Heart right ventricle (tissue), 16 donors: ENCODE measurements at places on chromosomes 5 and 9. TPM values are rescaled to one million over a fixed set of nuclear protein-coding genes. Genes with fewer than 3 reads are reported as not detected.
A peak's percentile ranks its signal among the peaks of the same experiment; 100 is the strongest.

GRCh38 chr9:119026120-119026519 lies 343.1 kb downstream of the BRINP1 start:
- no peaks in the 10 kb centered on the region for H3K36me3 ChIP-seq
- H3K4me3 ChIP-seq: no peak overlapping the region
- peak overlapping the region; percentile 88 for H3K27ac ChIP-seq
- DNase-seq: peak; percentile 32
- H3K4me1 ChIP-seq: peaks cover 24% of the 10 kb centered on the region
- no peaks in the 10 kb centered on the region for H3K27me3 ChIP-seq

DNA sequence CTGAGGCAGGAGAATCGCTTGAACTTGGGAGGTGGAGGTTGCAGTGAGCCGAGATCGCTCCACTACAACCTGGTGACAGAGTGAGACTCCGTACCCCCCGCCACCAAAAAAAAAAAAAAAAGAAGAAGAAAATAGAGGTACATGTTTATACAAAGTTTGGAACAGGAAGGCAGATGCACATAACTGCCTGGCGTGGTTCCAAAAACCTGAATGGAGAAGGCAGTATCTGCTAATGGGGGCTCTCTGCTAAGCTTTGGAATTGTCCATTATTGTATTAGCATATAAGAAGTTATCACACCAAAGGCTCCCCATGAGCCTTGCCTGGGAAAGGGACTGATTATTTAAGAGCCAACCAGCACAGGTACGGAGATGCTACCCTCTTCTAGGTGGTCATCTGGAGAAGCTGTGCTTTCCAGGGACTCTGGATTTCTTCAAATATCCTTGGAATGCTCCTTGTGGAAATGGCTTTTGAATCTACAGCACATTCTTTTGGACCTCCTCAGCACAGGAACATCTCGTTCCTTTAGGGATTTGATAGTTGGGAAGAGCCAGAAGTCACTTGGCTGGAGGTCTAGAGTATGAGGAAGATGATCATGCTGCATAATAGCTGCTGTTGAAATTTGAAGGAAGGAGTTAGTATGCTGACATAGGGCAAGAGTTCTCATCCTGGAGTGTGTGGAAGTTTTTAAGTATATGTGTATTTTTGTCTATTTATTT lies 42.5 kb upstream of the ABCA1 start:
- H3K27me3 ChIP-seq: no peaks in the 10 kb centered on the region
- no peaks in the 10 kb centered on the region for H3K36me3 ChIP-seq
- peaks cover 14% of the 10 kb centered on the region for H3K4me1 ChIP-seq
- no peak for DNase-seq

- peaks cover 4% of the 10 kb centered on the region for H3K36me3 ChIP-seq
- DNase-seq: no peak
- H3K27me3 ChIP-seq: no peaks in the 10 kb centered on the region
- H3K4me1 ChIP-seq: peaks cover 69% of the 10 kb centered on the region
Observed at GRCh38 chr9:121371495-121372061, 1.5 kb upstream of the STOM start.

- no peaks in the 10 kb centered on the region for H3K4me1 ChIP-seq
- no peak overlapping the region for H3K27ac ChIP-seq
- H3K27me3 ChIP-seq: no peaks in the 10 kb centered on the region
- no peaks in the 10 kb centered on the region for H3K36me3 ChIP-seq
- no peak overlapping the region for H3K4me3 ChIP-seq
Observed at GRCh38 chr9:126304207-126304970, 22.2 kb upstream of the MVB12B start.

GRCh38 chr9:27563738-27564430 lies 9.4 kb downstream of the C9orf72 start:
- H3K4me3 ChIP-seq: no peak overlapping the region
- H3K36me3 ChIP-seq: no peaks in the 10 kb centered on the region
- no peak for DNase-seq
- no peaks in the 10 kb centered on the region for H3K4me1 ChIP-seq

- no peak overlapping the region for H3K4me3 ChIP-seq
- no peaks in the 10 kb centered on the region for H3K27me3 ChIP-seq
- H3K27ac ChIP-seq: no peak overlapping the region
- no peaks in the 10 kb centered on the region for H3K4me1 ChIP-seq
- no peaks in the 10 kb centered on the region for H3K36me3 ChIP-seq
- no peak for DNase-seq
Observed at GRCh38 chr5:17431272-17432050, 66.6 kb upstream of the TAF11L2 start.

DNA sequence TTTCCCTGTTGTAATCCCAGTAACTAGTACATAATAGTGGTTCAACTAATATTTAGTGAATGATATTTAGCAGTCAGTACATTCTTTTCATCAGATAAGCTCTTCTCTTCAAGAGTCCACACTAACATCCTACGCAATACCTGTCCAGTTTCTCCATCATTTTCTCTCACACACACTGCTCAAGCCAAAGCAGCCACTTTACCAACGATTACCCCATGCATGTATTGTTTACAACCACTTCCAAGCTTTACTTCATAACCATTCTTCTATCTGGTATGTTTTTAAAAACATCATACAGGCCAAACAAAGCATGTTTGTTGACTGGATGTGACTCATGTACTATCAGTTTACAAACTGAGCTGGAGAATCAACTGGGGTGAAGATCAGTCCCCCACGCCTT lies 7.3 kb downstream of the UBTD2 start:
- no peak for DNase-seq
- no peaks in the 10 kb centered on the region for H3K36me3 ChIP-seq
- no peaks in the 10 kb centered on the region for H3K27me3 ChIP-seq
- no peak overlapping the region for H3K4me3 ChIP-seq
- H3K4me1 ChIP-seq: peaks cover 8% of the 10 kb centered on the region

- H3K4me3 ChIP-seq: no peak overlapping the region
- H3K27me3 ChIP-seq: no peaks in the 10 kb centered on the region
- H3K4me1 ChIP-seq: no peaks in the 10 kb centered on the region
- no peak for DNase-seq
Observed at GRCh38 chr9:126236273-126236672, 90.4 kb upstream of the MVB12B start.

GRCh38 chr9:12847561-12847960 lies 72.7 kb downstream of the LURAP1L start:
- no peak overlapping the region for H3K27ac ChIP-seq
- H3K36me3 ChIP-seq: no peaks in the 10 kb centered on the region
- H3K4me1 ChIP-seq: no peaks in the 10 kb centered on the region
- DNase-seq: no peak
- H3K27me3 ChIP-seq: no peaks in the 10 kb centered on the region

- no peak overlapping the region for H3K27ac ChIP-seq
- H3K27me3 ChIP-seq: peaks cover 100% of the 10 kb centered on the region
- DNase-seq: no peak
- H3K4me3 ChIP-seq: peak overlapping the region; percentile 27
Observed at GRCh38 chr9:1051210-1051583, 1.0 kb downstream of the DMRT2 start.

DNA sequence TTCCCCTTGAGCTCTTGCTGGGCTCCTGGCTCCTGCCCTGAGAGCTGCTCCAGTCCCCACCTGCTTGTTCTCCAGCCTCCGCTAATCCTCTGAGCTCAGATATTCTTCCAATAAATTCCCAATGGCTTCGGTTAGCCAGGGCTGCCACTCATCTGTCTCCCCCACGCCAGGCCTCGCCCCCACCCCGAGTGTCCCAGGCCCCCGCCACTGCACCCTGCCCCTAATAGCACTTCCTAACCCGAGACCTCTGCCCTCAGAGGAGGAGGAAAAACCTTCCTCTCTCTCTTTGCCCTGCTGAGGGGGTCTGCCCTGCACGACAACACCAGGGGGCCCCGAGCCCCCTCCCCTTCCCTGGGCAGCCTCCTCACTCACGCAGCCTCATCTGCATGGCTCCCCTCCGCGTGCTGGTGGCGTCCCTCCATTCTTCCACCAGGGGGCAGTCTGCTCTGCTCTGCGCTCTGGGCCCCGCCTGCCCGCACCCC lies 5.4 kb upstream of the LCN15 start:
- H3K4me1 ChIP-seq: no peaks in the 10 kb centered on the region
- no peaks in the 10 kb centered on the region for H3K36me3 ChIP-seq
- peaks cover 11% of the 10 kb centered on the region for H3K27me3 ChIP-seq
- H3K27ac ChIP-seq: no peak overlapping the region

DNA sequence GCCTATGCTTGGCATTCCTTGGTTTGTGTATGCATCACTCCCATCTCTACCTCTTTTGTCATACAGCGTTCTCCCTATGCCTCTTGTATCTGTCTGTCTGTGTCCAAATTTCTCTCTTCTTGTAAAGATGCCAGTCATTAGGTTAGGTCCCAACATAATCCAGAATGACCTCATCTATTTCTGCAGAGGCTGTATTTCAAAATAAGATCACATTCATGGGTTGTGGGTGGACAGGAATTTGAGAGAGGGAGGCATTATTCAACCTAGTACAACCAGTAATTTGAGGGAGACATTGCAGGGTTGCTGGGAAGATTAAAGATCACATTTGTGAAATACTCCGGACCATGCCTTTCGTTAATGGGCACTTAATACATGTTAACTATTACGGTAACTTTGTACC lies 155.0 kb downstream of the MAN2A1 start:
- no peak overlapping the region for H3K27ac ChIP-seq
- H3K36me3 ChIP-seq: no peaks in the 10 kb centered on the region
- H3K27me3 ChIP-seq: no peaks in the 10 kb centered on the region
- H3K4me1 ChIP-seq: no peaks in the 10 kb centered on the region
- no peak for DNase-seq
- H3K4me3 ChIP-seq: no peak overlapping the region

DNA sequence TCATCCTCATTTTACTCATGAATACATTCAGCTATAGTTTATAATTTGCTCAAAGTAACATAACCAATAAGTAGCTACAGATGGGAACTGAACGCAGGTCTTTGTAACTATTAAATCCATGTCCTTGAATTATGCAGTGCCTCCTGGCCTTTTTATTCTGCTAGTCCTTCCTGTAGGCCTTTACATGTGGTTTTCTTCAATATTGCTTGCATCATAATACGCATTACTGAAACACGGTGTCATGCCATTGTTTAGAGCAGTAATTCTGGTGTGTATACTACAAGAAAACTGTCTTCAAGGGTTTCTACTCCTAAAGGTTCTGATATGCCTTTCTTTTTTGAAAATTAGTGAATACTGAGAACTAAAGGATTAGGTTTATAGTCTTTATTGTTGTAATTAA lies 20.7 kb downstream of the CWC27 start:
- H3K27ac ChIP-seq: no peak overlapping the region
- peaks cover 5% of the 10 kb centered on the region for H3K4me1 ChIP-seq
- DNase-seq: no peak
- no peaks in the 10 kb centered on the region for H3K27me3 ChIP-seq
- H3K36me3 ChIP-seq: no peaks in the 10 kb centered on the region
- no peak overlapping the region for H3K4me3 ChIP-seq

GRCh38 chr5:138972230-138972629 lies 97.1 kb upstream of the LRRTM2 start:
- H3K4me1 ChIP-seq: peaks cover 67% of the 10 kb centered on the region
- no peaks in the 10 kb centered on the region for H3K36me3 ChIP-seq
- H3K27me3 ChIP-seq: no peaks in the 10 kb centered on the region
- H3K4me3 ChIP-seq: no peak overlapping the region
- no peak for DNase-seq

DNA sequence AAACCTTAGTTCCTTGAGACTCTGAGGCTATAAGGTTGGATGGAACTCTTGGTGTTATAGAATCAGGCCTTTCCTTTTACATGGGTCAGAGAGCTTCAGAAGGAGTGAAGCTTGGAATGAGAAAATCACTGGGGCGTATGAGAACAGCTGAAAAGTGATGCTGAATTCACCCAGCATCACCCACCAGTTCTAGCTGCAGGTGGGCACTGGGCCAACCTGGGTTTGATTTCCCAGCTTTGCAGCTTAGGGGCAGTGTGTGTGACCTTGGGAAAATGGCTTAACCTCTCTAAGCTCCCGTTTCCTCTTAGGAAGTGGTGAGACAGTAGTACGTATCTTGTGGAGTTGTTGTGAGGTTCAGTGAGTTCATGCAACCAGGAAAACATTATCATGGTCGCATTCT lies 10.7 kb downstream of the PCDH12 start:
- no peaks in the 10 kb centered on the region for H3K27me3 ChIP-seq
- DNase-seq: no peak
- no peak overlapping the region for H3K4me3 ChIP-seq
- H3K27ac ChIP-seq: no peak overlapping the region

- H3K27ac ChIP-seq: no peak overlapping the region
- peaks cover 81% of the 10 kb centered on the region for H3K4me1 ChIP-seq
- H3K4me3 ChIP-seq: peak overlapping the region; percentile 91
- peaks cover 3% of the 10 kb centered on the region for H3K36me3 ChIP-seq
Observed at GRCh38 chr9:35729700-35730485, 2.1 kb downstream of the TLN1 start.

DNA sequence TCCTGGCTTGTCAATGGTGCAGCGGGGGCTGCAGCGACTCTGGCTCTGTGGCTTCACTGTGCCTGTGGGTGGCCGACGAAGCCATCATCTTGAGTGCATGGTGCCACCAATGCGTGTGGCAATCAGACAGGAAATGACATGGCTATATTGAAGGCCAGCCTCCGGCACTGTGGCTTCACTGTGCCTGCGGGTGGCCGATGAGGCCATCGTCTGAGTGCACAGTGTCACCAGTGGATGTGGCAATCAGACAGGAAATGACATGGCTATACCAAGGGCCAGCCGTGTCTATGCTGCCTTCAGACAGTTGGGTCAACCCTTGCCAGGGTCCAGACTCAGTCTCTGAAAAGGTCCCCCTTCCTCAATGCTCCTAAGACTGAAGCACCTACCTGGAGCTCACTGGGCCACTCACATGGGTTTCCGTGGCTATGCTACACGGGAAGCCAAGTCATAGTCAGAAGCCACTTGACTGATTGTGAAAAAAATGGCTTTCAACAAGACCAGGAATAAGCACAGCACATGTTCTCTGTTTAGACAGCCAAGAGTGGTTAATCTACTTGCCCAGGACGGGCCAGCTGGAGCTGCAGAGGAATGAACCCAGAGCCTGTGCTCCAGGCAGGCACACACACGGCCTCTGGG lies 67.5 kb upstream of the S1PR3 start:
- H3K4me1 ChIP-seq: no peaks in the 10 kb centered on the region
- no peaks in the 10 kb centered on the region for H3K36me3 ChIP-seq
- H3K27ac ChIP-seq: no peak overlapping the region
- H3K4me3 ChIP-seq: no peak overlapping the region

Gene PCDHA1
- 0.09 TPM for total RNA-seq

Gene FRMD3
- total RNA-seq: 121 TPM

Gene ADGRD2
- not detected for total RNA-seq

Gene ASPN
- total RNA-seq: 17.1 TPM

Gene FAM120A
- 104 TPM for total RNA-seq

Gene DIPK1B
- total RNA-seq: 19.4 TPM

Gene BNC2
- total RNA-seq: 2.2 TPM

Gene FCHSD1
- total RNA-seq: 2.8 TPM

Gene ADAMTS2
- total RNA-seq: 9.7 TPM

Gene TGFBI
- total RNA-seq: 35.4 TPM

Gene SHB
- total RNA-seq: 16.5 TPM

Gene CETN3
- total RNA-seq: 20.2 TPM
